ENCODE measurements at places on chromosomes 6 and 20.

GRCh38 chr6:24902782-24903181 is 33.0 kb downstream of the RIPOR2 start:
- no peak for DNase-seq

DNA sequence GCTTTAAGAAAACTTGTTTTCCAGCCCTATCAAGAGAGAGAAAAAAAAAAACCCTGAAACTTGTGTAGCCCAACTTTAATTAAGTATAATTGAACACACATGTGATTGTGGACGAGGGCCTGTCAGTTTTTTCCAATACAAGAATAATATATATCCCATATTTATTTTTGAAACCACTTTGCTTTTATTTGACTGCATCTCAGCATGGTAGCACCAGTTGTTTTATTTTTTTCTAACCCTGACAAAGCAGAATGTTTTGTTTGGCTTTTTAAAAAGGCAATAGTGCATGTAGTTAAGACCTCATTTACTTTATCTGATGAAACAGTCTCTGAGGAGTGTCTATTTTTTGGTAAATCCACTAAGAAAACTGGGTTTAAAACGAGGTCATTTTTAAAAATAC is 257.7 kb downstream of the CDKAL1 start:
- DNase-seq: no peak

- no peak for DNase-seq
Measured at GRCh38 chr6:17012421-17013225, 89.2 kb upstream of the STMND1 start.

DNA sequence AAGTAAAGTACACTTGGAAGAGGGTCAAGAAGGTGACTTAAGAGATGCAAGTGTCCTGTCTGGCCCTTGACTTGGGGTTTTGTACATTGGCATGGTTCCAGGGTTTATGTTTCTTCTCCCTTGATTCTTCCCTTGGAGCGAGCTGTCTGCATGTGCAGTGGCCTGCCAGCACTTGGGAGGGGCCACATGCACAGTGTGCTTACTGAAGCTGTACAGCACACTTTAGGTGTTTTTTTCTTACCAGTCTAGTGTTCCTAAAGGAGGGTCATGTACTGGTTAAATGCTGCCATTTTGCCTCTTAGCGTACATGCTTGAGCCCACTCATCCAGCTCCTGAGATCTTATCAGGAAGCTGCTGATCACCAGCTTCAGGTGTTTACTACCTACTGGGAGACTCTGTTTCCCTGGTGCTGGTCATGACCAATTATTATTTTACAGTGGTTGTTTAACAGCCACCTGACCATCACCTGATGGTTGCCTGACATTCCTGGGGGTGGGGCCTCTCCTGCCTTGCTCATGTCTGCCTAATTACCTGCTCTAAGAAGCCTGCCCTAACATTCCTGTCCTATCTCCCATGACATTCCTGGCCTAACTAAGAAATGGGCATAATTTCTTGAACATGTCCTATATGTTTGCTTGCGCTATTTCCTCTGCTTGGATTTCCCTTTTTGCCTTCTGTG is 182.9 kb downstream of the MCHR2 start:
- DNase-seq: no peak

- no peak for DNase-seq
Measured at GRCh38 chr6:18025596-18025995, 38.2 kb upstream of the KIF13A start.

DNA sequence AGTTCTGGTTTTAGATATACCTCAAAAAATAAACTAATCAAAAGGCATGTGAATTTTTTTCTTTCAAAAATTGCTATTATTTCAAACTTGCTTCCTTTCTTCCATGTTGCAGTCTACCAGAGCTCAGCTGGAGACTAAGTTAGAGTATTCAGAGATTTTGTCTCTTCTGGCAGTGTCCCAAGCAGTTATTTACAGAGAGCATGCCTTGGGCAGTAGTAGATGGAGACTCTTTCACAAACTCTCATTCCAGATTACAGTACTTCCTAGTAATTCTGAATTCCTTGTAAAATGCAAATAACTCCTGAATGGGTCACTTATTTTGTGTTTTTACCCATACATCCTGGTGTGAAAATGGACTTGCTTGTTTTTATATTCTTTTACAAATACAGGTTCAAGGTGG is 703.4 kb downstream of the EPHA7 start:
- DNase-seq: no peak

DNA sequence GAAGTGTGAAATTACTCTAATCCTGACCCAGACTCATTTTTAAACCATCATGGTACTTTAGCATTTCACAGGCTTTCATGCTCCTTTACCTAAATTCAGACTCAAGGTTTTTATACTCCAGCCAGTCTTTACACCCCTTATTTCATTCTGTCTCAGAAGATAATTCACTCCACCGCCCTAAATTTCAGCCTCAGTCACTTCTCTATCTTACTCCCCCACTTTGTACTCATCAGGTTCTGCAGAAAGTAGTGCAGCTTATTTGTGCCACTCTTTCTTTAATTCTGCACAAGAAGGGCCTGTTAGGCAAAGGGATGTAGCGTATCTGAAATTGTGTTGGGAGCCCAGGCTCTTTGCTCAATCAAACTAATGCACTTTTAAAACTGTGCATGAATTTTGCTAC is 205.5 kb downstream of the ARHGAP18 start:
- no peak for DNase-seq

DNA sequence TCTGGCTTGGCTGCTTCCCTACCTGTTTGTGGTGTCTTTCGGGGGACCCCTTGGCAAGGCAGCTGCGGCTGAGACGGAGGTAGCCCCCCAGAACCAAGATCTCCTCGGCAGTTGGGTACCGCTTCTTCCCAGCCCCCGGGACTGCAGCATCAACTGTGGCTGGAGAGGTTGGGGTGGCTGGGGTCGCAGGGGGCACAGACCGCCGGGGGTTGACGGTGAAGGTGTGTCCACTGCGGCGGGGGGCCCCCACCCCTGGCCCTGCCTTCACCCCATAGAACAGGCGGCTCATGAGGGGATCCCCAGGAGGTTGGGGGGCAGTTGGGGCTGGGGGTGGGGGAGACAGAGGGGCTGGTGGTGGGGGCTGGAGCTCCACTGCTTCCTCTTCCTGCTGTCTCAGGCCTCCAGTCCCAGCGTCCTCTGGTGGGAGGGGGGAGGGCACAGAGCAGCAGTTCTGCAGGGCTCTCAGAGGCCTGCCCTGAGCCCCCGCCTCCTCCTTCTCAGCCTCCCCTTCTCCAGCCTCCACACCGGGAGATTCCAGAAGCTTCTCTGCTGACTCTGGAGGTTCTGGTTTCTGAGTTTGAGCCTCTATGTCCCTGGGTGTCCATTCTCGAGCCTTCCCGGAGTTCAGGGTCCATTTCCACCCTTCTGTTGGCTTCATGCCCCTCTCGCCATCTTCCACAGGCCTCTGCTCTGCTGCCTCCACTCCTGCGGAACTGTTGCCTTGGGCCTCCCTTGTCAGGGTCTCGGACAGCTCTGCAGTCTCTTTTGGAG is 1.9 kb downstream of the PPP1R18 start:
- no peak for DNase-seq

- DNase-seq: no peak
Measured at GRCh38 chr6:22152841-22153240, 144.0 kb downstream of the PRL start.

DNA sequence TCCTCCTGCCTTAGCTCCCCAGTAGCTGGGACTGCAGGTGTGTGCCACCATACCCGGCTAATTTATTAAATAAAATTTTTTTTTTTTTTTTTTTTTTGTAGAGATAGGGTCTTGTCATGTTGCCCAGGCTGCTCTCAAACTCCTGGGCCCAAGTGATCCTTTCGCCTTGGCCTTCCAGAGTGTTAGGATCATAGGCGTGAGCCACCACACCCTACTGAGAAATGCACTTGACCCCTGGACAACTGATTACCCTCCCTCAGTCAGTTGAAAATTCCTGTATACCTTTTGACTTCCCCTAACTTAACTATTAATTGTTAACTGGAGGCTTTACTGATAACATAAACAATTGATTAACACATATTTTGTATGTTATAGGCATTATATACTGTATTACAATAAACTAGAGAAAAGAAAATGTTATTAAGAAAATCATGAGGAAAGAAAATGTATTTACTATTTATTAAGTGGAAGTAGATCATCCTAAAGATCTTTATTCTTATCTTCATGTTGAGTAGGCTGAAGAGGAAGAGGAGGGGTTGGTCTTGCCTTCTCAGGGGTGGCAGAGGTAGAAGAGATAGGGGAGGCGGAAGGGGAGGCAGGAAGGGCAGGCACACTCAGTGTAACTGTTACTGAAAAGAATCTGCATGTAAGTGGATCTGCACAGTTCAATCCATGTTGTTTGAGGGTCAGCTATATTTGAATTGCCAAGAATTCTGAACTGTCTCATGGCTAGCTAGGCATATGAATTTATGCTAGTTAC is 104.3 kb downstream of the FARS2 start:
- no peak for DNase-seq

GRCh38 chr6:154500769-154501577 is 9.5 kb downstream of the CNKSR3 start:
- DNase-seq: no peak

- no peak for DNase-seq
Measured at GRCh38 chr6:132937466-132937906, 123.1 kb downstream of the RPS12 start.

DNA sequence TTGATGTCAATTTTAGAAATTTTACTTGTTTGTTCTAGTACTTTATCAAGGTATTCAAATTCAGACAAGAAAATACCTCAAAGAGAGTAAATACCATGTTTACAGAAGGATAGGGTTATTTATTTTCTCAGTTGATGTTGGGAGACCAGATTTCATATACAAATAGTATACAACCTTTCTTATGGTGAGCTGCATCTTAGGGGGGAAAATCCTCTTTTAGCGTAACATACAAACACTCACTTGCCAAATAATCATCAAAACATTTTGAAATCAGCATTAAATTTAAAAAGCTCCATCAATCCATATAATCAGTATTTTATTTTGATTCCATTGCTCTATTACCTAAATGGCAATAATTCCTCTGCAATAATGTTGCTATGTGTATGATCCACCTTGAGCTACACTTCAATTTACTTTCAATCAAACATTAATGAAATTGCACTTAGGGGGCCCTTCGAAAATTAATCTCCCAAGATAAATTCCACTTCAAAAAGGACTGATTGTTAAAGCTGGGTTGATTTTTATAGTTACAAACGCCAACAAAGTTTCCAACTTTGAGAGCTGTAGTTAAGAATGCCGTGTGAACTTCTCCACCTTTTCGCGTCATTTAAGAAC is 2.2 kb downstream of the NKX2-4 start:
- DNase-seq: no peak

- DNase-seq: no peak
Measured at GRCh38 chr6:170378502-170378901, 71.9 kb downstream of the FAM120B start.

DNA sequence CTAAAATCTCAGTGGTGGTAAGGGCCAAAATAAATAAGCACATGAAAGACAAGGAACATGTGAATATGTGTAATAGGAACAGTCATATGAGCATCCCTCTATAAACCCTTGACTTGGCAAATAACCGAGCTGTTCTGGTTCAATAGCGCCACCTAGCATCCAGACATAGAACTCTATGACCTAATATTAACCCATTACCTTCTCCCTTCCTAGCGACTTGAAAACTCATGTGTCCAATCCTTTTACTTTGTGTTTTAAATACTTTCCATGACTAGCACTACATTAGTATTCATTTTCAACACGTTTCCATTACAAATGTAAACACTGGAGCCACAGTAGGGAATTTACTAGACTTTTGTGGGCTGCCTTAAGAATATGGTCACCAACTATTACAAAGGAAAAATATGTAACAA is 279.7 kb downstream of the UST start:
- no peak for DNase-seq

DNA sequence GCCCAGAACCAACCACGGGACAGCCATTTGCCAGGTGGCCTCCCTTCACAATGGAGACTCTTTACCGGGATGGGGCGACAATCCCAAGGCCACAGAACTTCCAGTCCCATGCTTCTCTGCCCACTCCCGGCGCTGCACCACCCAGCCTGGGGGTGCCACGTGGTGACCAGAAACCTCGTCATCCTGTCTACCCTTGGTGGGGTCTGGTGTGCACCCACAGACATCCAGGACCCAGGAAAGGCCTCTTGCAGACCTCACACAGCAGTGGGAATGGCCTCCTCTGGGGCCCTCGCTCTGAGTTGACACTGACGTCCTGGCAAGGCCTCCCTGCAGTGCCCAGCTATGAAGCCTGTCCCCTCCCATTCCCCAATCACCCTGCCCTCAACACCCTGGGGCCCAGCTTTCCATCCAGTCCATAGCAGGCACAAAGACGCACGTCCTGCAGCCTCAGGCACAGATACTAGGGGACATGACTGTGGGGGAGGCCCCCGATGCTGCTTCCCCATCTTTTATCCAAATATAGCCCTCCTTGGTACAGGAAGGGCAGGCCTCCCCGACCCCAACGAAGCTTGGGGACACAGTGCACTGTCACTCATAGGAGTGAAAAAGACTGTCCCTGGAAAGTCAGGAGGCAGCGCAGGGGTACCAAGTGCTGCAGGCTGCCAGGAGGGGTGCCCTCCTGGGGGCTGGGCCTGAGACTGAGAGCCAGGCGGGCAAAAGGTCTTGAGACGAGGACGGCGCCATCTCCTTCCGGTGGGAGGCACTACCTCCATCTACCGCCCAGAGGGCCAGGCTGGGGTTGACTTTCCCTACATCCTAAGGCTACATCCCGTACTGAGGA is 7.2 kb downstream of the CST7 start:
- no peak for DNase-seq

DNA sequence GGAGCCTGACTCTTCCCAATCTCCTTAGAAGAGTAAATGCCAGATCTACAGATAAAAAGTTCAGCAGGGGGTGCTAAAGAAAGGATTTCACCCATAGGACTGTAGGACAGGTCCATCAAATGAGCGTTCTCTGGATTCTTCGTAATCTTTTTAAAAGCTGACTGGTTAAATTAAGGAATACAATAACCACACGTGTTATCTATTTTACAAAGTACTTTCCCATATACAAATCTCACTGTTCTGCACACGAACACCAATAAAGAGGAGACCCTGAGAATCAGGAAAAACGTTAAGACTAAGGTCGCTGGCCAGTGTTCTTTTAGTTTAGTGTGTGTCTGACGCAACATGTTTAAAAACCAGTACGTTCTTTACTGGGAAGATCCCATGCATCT is 542 bp downstream of the TUBE1 start:
- DNase-seq: no peak

- DNase-seq: no peak
Measured at GRCh38 chr6:107956181-107956580, 1.8 kb downstream of the SEC63 start.

DNA sequence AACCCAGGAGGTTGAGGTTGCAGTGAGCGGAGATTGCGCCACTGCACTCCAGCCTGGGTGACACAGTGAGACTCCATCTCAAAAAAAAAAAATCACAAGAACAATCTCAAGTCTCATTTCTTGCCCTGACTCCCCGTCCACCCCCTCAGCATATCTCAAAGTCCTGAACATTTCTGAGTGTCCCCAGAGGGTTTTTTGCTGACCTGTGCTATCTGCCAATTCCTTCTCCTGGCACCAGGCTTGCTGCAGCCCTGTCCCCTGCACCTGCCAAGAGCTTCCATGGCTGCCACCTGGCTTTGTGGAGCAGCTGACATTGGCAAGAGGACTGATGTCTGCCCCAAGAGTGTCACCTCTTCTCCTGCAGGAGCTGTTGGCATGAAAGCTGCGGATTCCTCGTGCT is 54.9 kb upstream of the PTPRT start:
- no peak for DNase-seq

Data from stimulated activated CD8-positive, alpha-beta memory T cell treated with anti-CD3 and anti-CD28 coated beads, Interleukin-7, amount 100 ng/mL, for 1 hour (primary cell).